Amniotic epithelial cell (primary cell): ENCODE measurements at places on chromosomes 4 and X.

DNA sequence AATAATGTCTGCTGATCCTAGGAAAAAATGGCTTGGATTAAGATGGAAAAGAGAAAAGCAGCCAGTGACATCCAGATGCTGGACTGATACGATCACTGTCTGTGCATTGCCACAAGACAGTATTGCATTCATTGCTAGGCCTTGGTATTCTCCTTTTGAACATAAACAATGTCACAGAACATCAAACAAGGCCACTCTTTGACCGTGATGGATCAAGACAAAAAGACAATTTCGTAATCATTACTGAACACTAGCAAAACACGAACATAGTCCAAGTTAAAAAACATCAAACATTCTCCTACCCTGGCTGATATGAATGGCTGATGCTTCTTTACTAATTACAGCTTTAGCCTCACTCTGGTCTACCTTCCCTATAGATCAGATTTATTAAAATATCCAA, 374.1 kb upstream of the CXorf51B start:
- no peak for DNase-seq

DNA sequence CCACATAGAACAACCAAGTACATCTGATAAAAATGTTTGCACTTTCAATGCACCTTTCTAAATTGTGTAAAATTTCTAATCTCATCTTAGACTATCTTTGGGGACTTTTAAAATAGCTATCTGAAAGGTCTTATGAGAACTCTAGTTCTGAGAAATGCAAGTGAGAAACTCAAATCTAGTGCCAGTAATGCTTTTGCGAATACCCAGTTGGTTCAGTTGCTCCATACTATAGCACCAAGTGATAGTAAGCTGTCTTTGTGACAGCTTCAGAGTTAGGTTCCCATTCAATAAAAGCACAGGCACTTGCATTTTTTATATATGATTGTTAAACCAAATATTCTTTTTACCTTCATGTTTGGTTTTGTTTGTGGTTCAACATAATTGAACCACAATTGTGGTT, 4.5 kb upstream of the ITM2A start:
- DNase-seq: no peak

GRCh38 chr4:93684571-93684970, 144.0 kb upstream of the ATOH1 start:
- no peak for DNase-seq

GRCh38 chr4:71195924-71196323, 142.9 kb upstream of the SLC4A4 start:
- DNase-seq: peak; percentile 76

DNA sequence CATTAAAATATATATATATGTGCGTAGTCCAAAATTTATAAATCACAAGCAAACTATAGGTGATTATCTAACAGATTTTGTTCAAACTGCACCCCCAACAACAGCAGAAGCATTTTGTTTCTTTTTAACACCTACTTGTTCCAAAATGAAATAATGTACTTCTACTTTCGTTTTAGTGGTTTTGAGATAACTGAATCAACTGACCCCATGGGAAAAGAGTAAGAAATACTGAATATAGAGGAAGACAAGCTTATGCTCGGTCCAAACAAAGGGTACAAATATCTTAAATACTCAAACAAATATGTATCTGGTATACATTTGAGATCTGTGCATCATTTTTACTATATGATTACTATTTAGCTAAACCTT, 22.4 kb downstream of the MAP7D3 start:
- DNase-seq: no peak

DNA sequence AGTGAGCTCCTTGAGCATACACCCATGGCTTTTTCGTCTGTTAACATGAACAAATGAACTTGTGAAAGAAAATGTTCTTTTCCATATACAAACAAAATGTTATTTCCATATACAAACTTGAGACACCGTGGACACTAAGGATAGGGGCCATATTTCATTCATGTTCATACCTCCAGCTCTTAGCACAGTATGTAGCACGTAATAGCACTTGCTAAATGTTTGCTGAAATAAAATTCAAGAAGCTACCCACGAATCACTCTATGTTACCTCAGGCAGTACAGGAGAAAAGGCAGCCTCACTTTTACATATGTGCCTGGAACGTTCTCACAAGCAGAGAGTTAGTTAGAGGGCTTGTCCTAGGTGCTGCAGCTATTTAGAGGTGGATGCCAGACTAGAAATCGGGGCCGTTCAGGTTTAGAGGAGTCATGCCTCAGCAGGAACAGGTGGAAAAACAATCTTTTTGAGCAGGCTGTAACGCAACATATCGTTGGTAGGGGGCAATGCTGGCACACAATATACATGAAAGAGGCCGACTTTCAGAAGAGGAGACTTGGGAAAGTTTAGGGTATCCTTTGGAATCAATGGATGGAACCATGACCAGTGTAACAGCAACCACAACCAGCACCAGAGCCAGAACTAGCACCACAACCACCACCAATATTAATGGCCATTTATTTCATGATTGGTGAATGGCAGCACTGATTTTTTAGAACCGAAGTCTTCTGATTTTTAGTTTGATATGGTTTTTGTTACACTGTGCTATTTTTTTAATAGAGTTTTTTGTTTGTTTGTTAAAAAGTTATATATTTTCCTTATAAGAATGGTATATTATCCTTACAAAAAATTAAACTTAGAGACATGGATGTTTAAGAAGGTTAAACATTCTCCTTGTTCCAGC, 14.8 kb upstream of the PAQR3 start:
- no peak for DNase-seq

DNA sequence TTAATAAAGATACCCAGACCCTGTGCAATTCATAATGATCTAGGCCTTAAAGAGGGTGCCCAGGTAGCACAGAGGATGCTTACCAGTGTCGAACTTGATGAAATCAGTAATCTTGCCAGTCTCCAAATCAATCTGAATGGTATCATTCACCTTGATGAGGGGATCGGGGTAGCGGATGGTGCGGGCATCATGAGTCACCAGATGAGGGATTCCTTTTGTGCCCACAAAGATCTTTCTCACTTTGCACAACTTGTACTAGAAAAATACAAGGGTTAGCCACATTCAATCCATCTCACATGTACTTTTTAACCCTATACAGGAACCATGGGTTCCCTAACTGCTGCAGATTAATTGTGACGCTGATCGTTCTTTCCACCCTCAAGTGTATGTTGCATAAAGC, 3.3 kb downstream of the RPS4X start:
- no peak for DNase-seq

GRCh38 chrX:82081027-82081426, 879.1 kb downstream of the SH3BGRL start:
- DNase-seq: no peak

GRCh38 chr4:173488656-173489055, 41.4 kb downstream of the HAND2 start:
- peak; percentile 60 for DNase-seq

GRCh38 chrX:41250867-41251266, 83.1 kb upstream of the DDX3X start:
- DNase-seq: no peak

DNA sequence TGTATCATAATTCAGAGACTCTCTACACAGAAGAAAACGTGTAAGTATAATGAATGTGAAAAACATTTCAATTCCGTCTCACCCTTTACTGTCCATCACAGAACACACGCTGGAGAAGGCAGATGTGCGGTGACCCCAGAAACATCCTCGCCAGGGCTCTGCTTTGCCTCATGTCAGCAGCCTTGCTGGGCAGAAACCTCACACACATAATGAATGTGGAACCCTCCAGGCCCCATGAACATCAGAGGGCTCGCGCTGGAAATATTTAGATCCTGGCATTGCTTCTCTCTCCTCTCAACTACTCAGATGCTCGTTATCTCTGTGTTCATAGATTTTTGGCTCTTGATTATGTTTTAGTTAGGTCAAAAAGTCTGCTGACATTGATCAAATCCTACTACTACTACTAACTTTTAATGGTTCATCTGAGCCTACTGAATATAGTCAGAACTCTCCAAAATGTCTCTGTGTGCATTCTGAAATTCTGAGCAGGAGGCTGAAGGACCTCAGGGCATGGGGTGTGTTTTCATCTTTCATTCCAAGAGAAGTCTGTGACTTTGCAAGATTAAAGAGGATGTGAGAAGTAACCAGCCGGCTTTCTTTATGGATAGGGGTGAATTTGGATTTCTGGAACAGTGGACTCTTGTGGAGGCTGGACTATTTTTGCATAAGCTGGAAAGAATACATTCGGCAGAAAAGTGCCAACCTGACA, 27.0 kb downstream of the SMIM43 start:
- no peak for DNase-seq
